ENCODE measurements at places on chromosomes 13 and 19.

DNA sequence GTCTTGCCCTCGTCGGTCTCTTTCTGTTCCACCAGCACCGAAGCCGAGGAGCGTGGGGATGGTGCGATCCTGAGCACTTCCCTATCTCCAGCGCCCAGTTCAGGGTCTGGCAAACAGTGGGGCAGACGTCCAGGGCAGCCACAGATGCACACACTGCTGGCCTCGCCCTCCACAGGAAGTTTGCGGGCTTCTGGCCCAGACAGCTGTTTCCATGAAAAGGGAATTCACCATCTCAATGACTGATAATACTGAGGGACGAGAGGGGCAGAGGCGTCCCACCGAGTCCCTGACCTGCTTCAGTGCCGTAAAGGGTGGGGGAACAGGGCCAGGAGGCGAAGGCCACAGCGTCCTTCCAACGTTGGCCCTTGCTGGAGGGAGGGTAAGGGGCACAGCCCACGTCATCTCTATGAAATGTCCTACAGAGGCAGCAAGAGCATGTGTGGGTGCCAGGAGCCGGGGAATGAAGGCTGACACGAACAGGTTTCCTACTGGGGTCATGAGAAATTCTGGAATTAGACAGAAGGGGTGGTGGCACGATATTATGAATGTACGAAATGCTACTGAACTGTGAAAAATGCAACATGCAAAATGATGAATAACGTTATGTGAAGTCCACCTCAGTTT is 19.5 kb downstream of the SHC2 start:
- DNase-seq, result no peak

DNA sequence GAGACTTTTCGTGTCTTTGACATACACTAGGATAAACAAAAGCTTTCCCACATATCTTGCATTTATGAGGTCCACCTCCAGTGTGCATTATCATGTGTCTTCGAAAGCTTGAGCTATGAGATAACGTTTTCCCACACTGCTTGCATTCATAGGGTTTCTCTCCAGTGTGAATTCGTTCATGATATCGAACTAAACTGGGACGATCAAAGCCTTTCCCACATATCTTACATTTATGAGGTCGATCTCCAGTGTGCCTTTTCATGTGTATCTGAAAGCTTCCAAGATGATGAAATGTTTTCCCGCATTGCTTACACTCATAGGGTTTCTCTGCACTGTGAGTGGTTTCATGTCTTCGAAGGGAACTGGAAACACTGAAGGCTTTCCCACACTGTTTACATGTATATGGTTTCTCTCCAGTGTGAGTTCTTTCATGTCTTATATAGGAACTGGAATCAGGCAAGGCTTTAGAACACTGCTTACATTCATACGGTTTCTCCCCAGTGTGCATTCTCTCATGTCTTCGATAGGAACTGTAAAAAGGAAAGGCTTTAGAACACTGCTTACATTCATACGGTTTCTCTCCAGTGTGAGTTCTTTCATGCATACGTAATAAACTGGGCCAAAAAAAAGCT is 14.5 kb downstream of the ZNF563 start:
- DNase-seq, result no peak

DNA sequence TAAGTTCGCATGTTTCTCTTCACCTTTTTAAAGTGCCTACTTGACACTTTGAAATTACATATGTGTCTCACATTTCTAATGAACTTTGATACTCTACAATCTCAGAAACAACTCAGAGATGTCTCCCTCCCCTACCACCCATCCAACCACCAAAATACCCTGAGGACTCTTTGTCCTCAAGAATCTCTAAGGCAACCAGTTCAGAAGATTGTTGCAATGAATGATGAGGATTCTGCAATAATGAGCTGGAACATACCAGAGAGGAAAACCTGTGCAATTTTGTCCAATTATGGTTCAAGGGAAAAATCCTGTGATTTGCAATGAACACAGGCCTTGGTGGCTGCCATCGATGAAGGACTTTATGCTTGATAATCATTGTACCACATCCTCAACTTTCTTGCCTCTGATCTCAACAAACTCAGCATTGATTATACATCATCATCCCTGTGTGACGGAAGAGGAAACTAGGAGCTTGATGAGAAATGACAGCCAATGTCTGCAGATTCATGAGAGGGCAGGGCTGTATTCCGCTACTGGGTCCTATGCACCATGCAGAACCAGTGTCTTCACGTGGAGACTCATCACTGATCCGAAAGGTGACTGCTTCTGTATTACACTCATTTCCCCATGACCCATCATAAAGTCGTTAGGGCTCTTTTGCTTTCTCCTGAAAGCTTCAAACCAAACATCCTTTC is 1.1 kb downstream of the FPR1 start:
- DNase-seq, result no peak

GRCh38 chr13:99374169-99374991 is 67.2 kb upstream of the GPR183 start:
- DNase-seq, result no peak

GRCh38 chr13:84655677-84656076 is 773.4 kb upstream of the SLITRK1 start:
- no peak for DNase-seq

DNA sequence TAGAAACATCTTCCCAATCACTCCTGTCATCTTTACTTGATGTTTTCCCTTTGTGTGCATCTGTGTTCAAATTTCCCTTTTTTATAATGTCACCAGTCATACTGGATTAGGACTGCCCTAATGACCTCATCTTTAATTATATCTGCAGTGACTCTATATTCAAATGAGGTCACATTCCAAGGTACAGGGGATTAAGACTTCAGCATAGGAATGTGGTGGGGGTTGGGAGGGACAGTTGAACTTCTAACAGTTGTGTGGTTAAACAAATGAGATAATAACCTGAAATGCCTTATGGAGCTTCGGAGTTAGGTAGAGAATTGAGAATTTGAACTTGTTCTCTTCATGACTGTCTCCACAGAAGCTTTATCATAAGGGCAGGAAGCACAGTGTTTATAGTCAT is 23.0 kb downstream of the PAN3 start:
- DNase-seq, result no peak

DNA sequence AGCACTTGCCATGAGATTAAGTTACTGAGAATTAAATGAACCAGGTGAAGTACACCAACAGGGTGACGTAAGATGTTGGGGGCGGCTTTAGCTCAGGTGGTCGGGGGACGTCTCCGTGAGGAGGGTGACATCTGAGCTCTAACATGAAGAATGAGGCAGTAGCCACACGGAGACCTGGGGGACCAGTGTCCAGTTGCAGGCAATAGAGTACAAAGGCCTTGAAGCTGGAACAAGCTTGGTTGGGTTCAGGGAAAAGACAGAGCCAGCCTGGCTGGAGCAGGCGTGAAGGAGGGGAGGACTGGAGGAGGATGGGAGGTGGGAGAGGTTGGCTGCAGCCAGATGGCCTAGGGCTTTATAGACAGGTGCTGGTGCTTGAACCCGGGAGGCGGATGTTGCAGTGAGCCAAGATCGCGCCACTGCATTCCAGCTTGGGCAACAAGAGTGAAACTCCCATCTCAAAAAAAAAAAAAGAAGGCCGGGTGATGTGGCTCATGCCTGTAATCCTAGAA is 1.6 kb downstream of the SPINT2 start:
- no peak for DNase-seq

- no peak for DNase-seq
Measured at GRCh38 chr13:66138172-66138811, 1091.8 kb downstream of the PCDH9 start.

Data from fibroblast of skin of left quadriceps (primary cell).